ENCODE measurements at places on chromosomes 12 and 14. TPM values are rescaled to one million over a fixed set of nuclear protein-coding genes. Genes with fewer than 3 reads are reported as not detected.

GRCh38 chr14:75484711-75485429, 37.4 kb upstream of the BATF start:
- no peak for DNase-seq

Gene AICDA
- total RNA-seq: not detected

GRCh38 chr14:34222122-34222521, 239.9 kb downstream of the SPTSSA start:
- no peak for DNase-seq

Gene CACNA2D4
- not detected for total RNA-seq

DNA sequence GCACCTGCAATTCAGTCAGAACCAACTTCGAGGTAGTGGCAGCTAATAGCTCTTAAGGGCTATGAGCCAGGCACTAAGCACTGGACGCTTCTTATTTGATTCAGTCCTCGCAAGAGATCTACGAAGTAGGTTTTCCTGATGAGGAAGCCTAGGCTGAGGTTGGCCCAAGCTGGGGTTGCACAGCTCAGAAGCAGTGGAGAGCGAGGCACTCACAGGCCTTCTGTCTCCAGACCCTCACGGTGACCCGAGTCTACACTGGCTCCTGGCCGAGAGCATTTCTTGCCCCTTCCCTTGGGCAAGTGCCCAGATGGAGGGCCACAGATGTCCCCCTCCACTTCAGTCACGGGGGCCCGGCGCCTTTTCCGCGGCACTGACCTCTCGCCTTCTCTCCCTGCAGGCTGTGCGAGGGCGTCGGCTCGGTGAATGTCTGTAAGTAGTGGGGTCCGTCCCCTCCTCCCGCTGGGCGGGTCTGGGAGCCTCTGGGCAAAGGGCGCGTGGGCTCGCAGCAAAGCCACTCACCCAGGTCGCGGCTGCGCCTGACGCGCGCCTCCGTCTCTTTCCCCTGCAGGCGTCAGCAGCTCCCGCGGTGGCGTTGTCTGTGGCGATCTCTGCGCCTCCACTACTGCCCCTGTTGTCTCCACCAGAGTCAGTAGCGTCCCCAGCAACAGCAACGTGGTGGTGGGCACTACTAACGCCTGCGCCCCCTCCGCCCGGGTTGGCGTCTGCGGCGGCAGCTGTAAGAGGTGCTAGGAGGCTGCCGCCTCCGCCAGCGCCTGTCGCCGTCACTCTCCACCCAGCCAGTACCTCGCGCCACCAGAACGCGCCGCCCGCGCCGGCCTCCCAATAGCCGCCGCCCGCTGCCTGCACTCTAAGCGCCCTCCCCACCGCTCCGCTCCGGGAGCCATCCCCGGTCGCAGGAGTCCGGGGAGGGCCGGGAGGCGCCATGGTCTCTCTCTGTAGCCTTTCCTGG, 13.1 kb downstream of the KRT83 start:
- DNase-seq: peak; percentile 60

DNA sequence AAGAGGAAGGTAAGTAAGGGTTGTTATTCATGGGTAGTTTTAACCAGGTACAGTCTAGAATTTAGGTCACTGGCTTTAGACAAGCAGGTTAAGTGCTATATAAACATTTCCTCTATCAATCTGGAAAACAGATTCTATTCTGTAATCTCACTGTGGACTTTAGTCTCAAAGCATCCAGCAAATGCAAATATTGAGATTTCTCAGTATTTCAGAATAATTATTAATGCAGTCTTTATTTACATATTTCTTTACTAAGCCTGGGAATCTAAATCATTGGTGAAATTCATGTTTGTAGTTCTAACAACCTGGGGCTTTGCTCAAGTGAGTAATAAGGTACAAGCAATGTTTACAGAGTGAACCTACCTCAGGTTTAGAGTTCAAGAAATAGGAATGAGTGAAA, 61.9 kb downstream of the SLC41A2 start:
- no peak for DNase-seq

Gene ASPG
- total RNA-seq: 0.50 TPM

DNA sequence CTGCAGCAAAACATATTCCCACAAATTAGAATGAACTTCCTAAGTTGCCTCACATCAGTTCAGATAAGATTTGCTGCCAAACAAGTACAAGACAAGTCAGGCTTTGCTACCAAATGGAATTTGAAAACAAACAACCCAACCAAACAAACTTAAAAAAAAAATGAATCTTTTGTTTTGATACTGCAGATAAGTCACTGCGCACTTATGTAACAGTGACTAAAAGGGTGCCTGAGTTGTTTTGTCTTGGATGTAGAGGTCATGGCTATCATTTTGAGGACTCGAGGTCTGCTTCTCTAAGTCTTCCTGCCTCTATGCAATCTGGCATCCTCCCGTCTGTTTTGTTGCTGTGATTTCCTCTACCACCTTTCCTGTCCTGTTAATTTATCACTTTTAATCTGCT, 11.1 kb upstream of the EPS8 start:
- DNase-seq: no peak

DNA sequence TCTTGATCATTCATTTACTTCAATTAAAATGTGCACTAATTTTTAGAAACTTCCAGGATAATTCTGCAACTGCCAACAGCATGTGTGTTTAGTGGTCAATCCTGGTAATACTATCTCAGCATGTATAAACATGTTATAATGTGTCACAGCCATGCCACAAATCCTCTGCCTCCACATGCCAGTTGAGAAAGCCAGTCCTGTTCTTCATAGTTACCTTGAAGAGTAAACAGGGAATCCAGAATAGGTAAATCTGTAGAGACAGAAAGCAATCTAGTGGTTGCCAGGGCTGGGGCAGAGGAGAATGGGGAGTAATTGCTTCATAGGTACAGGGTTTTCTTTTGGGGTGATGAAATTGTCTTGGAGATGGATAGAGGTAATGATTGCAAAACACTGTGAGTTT, 85.9 kb downstream of the ARMH4 start:
- DNase-seq: no peak

Gene MED13L
- 30.9 TPM for total RNA-seq

Gene VRK1
- total RNA-seq: 38.7 TPM

GRCh38 chr14:69004731-69005431, 25.8 kb upstream of the ACTN1 start:
- DNase-seq: no peak

GRCh38 chr12:52395761-52396434, 10.2 kb downstream of the KRT82 start:
- DNase-seq: no peak

Gene RFX4
- not detected for total RNA-seq

Gene DDN
- 0.50 TPM for total RNA-seq

GRCh38 chr14:23005451-23006187, 4.3 kb downstream of the C14orf93 start:
- no peak for DNase-seq

Gene CCDC197
- total RNA-seq: not detected

Gene RERGL
- not detected for total RNA-seq

DNA sequence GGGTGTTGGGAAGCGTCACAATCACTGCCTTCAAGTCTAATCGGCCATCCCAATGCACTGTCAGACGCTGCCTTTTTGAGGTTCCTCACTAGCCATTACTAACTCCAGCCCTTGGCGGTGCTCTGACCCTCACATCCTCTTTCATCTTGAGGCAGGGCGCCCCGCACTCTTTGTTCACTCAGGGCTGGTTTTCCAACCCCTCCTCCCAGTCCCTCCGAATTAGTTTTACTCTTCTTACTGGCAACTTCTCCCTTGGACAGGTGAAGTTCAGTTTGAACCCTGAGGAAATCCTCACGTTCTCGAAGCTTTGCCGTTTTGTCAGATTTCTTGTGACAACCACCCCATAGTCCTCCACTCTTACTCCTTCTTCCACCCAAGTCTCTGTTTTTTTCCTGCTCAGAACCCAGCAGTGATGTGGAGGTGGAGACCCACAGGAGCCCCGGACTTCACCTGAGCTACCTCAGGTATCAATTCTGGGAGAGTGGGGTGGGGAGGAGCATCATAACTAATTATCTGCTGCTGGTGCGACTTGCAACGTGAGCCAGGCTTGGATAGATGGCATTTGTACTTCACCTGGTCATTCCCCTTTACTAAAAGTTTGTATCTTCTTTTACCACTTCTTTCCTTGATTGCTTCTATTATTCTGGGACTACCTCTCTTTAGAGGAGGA, 757 bp downstream of the ZC3H10 start:
- DNase-seq: no peak

Gene P2RX7
- total RNA-seq: 1.2 TPM

Gene IL26
- not detected for total RNA-seq

DNA sequence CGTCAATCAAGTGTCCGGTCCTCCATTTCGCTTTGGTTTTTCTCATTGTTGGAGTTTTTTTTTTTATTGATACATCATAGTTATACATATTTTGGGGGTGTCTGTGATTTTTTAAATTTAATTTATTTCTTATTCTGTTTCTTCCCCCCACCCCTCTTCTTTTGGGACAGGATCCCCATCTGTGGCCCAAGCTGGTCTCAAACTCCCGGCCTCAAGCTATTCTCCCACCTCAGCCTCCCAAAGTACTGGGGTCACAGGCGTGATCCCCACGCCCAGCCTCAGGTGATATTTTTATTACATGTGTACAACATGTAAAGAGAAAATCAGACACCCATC, 51.3 kb upstream of the ZFP36L1 start:
- DNase-seq: no peak

GRCh38 chr12:65325183-65325582, 46.7 kb downstream of the MSRB3 start:
- no peak for DNase-seq

Gene GYS2
- total RNA-seq: not detected

GRCh38 chr12:116303066-116303465, 25.6 kb upstream of the MED13L start:
- DNase-seq: no peak

DNA sequence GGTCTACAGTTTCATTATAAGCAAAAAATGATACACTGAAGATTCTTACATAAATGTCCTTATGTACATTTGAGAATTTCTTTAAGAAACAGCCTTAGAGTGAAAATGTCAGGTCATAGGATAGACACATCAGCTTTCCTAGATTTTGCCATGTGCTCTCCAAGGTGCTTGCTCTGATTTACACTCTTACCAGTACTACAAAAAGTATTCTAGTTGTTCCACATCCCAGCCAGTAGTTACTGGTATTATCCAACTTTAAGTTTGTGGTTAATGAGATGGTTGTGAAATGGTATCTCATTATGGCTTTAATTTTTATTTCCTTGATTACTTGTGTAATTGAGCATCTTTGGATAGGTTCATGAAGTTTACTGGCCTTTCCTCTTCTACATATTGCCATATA, 5.0 kb upstream of the LRRK2 start:
- DNase-seq: no peak

GRCh38 chr12:70444903-70445302, 78.8 kb downstream of the KCNMB4 start:
- no peak for DNase-seq

DNA sequence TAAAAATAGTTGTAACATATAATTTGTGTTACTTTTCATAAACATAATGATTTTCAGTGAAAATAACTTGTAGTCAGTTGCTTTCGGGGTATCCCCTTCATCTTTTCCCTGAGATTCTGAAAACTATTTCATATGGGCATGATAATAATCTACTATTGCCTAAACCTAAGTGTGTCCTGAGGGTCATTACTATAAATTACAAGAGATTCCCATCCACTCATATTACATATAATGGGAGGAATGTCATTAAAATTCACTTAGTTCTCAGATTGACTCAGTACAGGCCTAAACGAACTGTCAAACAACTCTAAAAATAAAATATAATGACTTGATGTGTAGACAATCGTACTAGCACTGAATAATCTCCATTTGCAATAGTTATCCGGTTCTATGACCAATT, 72.7 kb downstream of the PTPRR start:
- no peak for DNase-seq

DNA sequence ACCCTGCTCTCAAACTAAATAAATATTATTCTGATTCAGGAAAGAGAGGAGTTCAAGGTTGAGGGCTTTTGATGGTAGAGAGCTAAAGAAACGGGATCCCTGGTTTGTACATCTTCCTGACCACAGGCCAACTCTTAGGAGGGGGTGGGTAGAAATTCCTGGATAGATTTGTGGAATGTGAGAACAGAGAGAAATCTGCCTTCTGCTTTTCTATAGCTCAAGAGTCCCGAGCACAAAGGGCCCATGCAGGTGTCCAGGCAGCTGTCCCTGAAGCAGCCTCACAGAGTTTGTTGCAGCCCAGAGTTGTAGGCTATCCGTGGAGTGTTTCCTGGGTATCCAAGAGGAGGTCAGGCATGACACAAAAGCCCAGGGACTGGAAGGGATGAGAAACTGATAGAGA, 198.6 kb downstream of the BCAT1 start:
- no peak for DNase-seq

GRCh38 chr12:11827091-11828061, 177.9 kb downstream of the ETV6 start:
- no peak for DNase-seq

- DNase-seq: peak; percentile 4
These were observed 392 bp downstream of the SLC15A4 start for GRCh38 chr12:128823216-128823915.

DNA sequence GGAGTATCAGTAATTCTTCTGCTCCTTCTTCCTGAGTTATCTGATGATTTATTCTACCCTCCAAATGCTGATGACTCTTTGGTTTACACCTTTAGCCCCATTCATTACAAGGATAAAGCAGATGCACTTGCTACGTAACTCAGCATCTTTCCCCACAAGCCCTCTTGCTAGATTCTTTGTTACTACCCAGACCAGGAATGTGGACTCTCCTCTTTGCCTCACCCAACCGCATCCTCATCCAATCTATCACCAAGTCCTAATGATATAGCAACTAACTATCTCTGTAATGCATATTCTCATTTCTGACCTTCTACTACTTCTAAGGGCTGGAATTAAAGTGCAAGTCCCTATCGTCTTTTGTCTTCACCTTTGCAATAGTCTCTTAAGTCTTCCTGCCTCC, 9.2 kb downstream of the KRT1 start:
- no peak for DNase-seq

GRCh38 chr14:65549429-65549828, 136.9 kb downstream of the FUT8 start:
- DNase-seq: no peak

Data from NCI-H460 (cell line).